ENCODE measurements at places on chromosomes 6 and 20.

GRCh38 chr6:154661768-154662167, 71.4 kb upstream of the SCAF8 start:
- DNase-seq = no peak

DNA sequence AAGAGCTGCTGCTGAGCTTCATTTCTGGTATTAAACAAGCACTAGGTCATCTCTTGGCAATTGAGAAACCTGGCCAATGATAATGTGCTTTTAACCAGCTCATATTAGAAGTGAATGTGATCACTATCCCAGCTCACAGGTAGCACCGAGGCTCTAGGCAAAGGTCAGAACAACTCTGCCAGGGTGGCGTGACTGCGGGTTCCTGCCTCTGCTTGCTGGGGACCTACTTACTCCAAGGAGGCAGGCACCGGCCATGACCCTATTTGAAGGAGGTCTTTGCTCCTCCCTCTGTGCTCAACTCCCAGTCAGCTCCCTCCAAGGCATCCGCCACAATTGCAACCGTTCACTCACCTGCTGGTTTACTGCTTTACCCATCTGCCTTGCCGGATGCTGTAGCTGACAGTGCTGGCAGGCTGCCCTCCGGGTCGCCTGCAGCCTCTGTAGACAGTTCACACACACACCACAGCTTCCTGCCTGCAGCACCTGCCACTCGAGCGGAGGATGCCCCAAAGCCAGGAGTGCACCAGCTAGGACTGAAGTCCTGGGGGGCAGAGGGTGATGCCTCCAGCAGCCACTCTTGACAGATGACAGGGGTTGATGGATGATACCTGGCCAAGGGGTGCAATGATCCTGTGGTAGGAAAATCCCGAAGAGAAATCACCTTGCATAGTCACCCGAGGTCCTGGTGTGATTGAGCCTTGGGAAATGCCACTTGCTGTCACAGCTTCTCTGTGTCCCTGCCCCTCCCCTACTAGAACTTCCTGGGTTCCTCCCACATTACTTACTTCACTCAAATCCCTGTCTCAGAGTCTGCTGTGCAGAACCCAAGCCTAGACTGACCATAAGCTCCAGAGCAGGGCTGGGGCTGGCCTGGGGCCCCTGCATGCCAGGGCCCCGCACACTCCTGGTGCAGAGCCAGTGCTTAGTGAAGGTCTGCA, 8.8 kb upstream of the VSX1 start:
- DNase-seq = no peak

DNA sequence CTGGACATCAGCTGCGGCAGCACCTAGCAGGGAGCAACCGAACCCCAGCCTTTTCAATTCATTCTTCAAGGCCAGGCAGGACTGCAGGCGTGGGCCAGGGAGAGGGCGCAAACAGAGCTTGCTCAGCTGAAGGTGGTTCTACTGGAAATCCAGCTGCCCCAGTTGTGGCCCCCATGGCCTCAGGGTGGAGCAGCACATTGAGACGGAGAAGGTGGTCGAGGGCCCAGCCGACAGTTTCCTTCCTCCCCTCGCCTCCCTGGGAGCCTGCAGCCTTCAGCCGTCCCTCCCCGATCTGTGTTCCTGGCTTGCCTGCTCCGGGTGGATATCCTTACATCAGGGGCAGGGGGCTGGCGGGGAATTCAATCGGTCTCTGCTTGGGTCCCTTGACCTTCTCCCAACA, 217.8 kb downstream of the ANKRD60 start:
- DNase-seq = no peak

GRCh38 chr6:149268768-149269167, 48.7 kb upstream of the TAB2 start:
- no peak for DNase-seq

- DNase-seq = no peak
These were observed 203.5 kb upstream of the CITED2 start for GRCh38 chr6:139577763-139578604.

DNA sequence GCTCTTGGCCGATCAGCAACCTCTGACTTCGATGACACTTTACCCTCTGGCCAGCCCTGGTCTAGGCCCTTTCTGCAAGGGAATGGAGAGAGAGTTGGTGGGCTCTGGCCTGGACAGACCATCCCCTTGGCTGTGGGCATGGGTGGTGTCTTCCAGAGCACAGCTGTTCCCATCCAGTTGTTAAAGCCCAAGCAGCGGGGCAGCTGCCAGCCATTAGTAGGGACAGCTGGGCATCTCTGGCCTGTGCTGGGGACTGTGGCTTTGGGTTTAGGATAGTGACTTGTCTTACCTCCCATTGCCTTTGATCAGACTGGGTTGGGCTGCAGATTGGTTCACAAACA, 2.8 kb downstream of the CDC25B start:
- no peak for DNase-seq

GRCh38 chr6:103672169-103672568, 1187.5 kb downstream of the HACE1 start:
- DNase-seq = no peak

GRCh38 chr6:122809001-122809400, 19.9 kb downstream of the SMPDL3A start:
- DNase-seq = no peak

- DNase-seq = no peak
These were observed 21.0 kb downstream of the JAG1 start for GRCh38 chr20:10652660-10653261.

GRCh38 chr6:57109880-57110279, 19.9 kb downstream of the ZNF451 start:
- DNase-seq = no peak

DNA sequence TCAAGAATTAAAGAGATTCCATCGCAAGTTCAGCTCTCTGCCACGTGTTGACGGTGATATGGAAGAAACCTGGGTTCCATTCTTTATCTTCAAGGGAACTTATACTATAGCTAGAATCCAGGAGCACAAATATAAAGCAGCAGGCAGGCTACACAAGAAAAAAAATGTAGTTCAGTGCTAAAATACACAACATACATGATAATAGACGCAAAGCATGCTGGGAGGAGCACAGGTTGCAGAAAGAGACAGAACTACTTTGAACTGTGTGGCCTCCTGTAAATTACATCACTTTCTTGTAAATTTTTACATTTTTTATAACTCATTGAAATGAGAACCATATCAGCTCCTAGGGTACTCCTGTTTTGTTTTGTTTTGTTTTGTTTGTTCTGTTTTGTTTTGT, 53.8 kb upstream of the RBM24 start:
- no peak for DNase-seq

- DNase-seq = no peak
These were observed 381.0 kb upstream of the ARID1B start for GRCh38 chr6:156396068-156396771.

GRCh38 chr6:100768816-100769351, 112.2 kb downstream of the ASCC3 start:
- no peak for DNase-seq

GRCh38 chr6:38215225-38215624, 395.7 kb downstream of the ZFAND3 start:
- DNase-seq = no peak

GRCh38 chr20:63795178-63795830, 35.8 kb downstream of the ZBTB46 start:
- no peak for DNase-seq

- no peak for DNase-seq
These were observed 266.2 kb downstream of the TENT5A start for GRCh38 chr6:81486234-81486633.

GRCh38 chr6:147201885-147202515, 2.2 kb upstream of the STXBP5 start:
- no peak for DNase-seq

GRCh38 chr6:2999618-3000557, at the start of gene NQO2:
Gene NQO2 (plus strand): TSS chr6:2999894. CDS start chr6:3006553, 6,659 bp downstream.
- peak; percentile 68 for DNase-seq

- DNase-seq = no peak
These were observed 158.2 kb downstream of the TPBG start for GRCh38 chr6:82521861-82522260.

DNA sequence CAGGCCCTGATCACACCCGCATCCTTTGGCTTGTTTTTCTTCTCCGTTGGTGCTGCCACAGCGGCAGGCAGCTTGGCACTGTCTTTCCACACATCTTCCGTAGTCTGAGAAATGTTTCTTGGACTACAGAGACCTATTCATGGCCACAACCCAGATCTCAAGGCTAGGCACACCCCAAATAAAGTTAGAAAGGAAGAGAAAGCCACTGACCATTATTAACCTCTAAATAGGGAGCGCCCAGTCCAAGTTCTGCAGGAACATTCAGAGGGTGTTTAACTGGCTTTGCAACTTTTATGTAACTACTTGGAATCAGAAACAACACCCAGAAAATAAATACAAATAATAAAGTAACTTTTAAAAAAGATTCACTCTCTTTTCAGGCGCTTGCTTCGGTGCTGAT, 124.8 kb upstream of the NEDD9 start:
- no peak for DNase-seq

DNA sequence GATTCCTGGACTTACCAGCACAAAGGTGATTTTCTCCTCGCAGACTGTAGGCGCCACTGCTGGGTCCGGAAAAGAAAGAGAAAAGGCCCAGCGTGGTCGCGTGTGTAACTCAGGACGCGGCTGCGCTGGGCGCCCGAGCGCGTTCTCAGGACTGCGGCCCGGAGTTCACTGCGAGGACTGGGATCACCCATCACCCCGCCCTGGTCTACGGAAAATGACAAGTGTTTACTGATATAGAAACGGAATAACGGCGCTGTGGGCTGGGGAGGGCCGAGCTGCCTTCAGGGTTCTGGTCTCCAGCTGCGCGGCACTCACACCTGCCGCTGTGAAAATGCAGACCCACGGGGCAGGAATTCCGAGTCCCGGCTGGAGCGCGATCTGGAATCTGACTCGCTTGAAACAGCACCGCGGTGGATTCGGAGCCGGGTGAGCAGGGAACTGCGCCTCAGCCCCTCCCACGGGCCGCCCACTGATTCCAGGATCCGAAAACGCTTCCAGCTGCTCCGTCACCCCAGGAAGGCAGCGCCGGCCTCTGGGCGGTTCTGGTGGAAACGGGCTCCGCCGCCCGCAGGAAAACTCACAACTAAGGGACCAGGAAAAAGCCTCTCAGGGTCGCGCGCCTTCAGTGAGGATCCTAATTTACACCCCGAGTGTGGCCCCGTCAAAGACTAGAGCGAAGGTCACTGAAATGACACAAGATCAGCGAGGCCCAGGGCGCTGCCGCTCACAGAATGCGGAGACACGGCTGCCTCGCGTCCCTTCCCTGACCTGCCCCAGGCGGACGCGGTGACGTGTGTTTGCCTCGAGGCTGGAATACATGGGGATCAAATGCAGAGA, 34.5 kb downstream of the HLA-A start:
- peak; percentile 30 for DNase-seq

DNA sequence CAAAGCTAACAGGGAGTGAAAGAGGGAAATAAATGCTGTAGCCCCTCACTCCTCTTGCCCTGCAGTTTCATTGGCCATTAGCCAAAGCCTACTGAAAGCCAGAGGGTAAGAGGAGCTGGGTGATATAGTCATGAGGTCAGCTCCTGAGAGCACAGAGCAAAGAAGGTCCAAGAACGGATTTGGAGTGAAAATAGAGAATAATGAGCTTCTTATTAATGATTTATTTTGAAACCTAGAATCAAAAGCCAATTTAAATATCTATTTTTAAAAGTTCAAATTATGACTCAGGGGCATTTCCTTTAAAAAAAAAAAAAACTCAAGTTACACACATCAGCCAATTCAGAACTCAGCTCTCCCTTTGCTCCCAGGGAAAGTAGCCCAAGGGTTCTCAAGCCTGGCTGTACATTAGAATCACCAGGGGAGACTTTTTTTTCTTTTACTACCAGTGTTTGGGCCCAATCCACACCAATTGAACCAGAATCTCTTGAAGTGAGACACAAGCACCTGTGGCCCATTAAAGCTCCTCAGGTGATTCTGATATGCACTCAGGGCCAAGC, 79.1 kb downstream of the SNAP25 start:
- peak; percentile 65 for DNase-seq

DNA sequence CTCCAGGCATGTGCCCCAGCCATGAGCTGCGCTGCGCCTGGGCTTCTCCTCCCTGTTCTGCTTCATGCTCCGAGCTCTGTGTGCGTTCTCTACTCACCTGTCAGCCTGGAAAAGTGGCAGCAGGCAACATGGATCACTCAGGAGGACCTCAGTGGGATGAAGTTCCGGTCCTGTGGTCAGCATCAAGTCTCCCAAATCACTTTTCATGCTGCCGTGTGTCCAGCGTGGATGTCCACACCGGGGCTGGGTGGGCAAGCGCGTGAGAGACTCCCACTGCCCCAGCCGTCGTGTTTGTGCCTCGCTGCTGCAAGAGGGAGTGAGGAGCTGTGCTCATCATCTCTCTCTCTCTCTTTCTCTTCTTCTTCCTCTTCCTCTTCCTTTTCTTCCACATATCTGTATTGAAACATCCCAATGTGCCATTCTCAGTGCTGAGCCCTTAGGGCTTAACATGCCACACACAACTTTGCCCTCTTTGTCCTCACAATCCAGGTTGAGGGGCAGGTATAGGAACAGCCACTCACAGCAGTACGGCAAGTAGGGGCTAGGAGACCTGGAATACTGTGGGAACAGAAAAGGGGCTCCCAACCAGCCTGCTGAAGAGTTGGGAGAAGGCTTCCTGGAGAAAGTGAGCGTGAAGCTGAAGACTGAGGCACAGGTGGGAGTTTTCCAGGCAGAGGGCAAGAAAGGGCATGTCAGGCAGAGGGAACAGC, 3.8 kb upstream of the PDYN start:
- DNase-seq = no peak

GRCh38 chr20:23160536-23161243, 74.6 kb upstream of the CD93 start:
- DNase-seq = no peak

DNA sequence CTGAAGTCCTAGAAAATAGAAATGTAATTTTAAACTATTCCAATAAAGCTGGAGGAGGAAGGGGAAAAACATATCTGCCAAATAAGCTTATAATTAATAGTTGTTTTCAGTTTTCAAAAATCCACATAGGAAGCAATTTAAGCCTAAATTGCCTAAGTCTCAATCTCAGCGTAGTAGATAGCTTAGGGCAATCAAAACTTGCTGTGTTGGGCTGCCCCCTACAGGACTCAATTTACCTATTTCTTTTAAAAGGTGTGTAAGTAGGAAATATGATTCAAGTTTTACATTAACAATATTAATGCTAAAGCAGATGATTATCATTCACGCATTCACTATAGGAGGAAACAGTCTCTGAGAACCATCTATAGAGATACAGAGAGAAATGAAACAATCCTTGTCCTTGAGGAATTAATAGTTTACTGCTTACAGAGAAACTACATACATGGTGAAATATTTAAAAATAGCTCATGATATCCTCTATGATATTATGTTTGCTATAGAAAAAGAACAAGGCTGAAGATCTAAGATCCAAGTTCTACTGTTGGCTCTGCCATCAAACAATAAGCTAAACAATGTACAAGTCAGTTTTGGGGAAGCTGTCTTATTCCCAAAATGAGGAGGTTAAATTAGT, 102.1 kb downstream of the ATG5 start:
- DNase-seq = peak; percentile 5

All from NCI-H187 (cell line).